Right ventricle myocardium superior (tissue), 1 donor: ENCODE measurements at places on chromosomes 7 and 10. TPM values are rescaled to one million over a fixed set of nuclear protein-coding genes. Genes with fewer than 3 reads are reported as not detected.

Gene A1CF
- 0.16 TPM for total RNA-seq

Gene CHST3
- 15.4 TPM for total RNA-seq

DNA sequence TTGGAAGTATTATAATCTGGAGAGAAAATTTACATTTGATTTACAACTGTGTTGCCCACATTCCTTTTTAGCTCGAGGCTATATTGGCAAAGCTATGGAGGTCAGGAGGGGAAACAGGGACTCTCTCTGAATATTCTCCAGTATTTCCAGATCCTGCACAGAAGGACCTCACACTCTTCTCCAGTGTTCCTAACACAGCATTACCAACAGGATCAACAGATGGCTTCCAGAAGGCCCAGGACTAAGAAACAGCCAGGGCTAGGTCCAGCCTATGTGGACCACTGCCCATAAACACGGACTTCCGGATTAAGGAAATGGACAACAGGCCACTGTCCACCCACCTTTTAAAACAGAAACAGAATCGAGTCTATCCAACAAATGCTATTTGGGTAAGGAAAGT lies 65.3 kb downstream of the CHCHD3 start:
- DNase-seq, result no peak

DNA sequence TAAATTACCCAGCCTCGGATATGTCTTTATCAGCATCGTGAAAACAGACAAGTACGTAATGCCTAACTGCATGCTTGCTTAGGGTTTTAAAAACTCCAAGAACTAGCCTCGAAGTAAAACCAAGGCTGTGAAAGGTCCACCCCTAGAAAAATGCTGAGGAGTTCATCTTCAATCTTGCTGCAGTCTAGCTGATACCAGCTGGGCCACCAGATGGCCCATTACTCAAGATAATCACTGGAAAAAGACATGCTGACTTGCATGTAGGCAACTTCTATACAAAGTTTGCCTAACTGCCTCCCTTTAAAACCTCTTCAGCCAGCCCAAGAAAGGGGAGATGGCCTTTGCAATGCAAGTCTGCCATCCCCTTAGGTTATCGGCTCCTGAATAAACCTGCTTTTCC lies 614.1 kb downstream of the GALNT17 start:
- no peak for DNase-seq

DNA sequence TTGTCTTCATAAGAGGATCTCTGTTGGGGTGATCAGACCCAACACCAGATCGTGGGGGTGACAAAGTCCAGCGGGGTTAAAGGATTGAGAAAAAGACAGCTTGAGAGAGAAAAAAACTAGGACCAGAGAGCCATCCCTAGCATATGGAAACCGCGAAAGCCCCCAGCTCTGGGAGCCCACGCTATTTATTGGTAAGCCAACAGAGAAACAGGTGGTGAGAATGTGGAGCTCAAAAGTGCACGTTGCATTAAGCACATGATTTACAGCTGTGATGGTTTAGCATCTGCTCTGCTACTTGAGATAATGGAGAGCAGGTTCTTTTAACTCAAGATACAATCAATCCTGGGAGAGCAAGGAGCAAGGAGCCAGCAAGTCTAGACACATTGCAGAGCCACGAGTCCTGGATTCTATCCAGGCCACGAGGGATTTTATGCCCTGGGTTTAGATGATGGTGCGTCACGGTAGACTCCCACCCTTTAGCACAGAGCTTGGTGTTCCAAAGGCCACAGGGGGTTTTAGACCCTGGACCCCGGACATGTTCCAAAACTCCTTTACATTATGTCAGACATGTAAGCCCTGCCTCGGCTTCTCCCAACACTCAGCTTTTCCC lies 755.2 kb upstream of the SORCS1 start:
- DNase-seq, result no peak

Gene FBXL13
- total RNA-seq, result 0.51 TPM

DNA sequence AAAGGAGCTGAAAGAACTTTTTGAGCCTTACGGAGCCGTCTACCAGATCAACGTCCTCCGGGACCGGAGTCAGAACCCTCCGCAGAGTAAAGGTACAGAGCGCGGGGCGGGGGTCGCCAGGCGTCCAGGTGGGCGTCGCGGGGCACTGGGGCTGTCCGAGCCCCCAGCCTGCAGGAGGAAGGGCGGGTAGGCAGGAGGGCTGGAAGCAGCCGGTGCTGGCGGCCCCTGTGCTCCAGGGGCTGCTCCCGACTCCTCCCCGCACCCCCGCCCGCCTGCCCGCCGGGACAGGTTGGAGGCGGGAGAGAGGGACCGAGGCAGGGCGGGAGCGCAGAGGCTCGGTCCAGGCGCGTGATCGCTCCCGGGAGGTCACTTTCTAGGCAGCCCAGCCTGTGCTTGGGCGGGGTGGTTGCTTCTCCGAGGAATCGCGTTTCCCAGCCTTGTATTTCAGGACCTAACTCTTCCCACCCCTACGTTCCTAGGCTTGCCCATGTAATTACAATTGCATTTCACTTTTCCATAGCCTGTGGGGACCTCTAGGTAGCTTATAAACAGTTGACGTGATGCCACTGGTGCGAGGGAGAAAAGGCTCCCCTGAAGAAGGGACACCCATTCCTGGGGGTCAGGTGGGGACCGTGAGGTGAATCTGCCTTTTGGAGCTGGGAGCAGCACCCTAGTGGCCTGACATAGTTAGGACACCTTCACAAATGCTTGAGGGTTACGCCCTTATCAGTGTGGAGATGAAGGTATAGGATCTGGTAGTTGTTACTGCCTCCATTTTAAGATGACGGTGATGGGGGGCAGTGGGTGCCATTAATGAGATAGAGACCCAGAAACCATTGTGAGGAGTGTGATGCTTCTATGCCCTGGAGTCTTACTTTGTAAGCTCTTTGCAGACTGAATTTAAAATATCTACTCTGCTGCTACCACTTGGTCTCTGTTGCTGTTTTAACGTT lies 148.2 kb downstream of the CELF2 start:
- DNase-seq, result peak; percentile 82

DNA sequence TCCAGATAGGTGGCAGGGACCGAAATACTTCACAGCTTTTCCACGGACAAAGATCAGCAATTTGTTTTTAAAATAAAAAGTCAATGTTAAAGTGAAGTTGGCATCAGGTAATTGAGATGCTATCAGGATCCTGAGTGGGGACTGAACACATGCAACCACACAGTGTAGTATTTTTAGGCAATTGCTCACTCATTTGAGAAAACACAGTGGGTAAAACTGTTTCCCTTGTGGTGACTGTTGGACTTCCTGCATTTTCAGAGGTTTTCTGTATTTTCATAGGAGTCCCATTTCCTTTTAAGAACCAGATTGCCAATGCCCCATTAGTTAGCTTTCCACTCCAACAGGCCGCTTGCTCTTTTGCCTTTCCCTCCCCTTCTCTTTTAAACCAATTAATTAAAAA lies 159.5 kb upstream of the ZNF32 start:
- DNase-seq, result no peak

GRCh38 chr7:15567652-15568051 lies 5.8 kb upstream of the AGMO start:
- DNase-seq, result no peak

Gene PON1
- total RNA-seq, result not detected

- DNase-seq, result no peak
Measured at GRCh38 chr10:44101082-44101481, 283.8 kb downstream of the CXCL12 start.

- no peak for DNase-seq
Measured at GRCh38 chr10:80580638-80581468, 43.2 kb downstream of the SH2D4B start.

Gene GDF2
- total RNA-seq, result not detected

GRCh38 chr7:74412056-74412455 lies 41.6 kb upstream of the GTF2IRD1 start:
- no peak for DNase-seq

GRCh38 chr7:117169907-117170306 lies 153.0 kb downstream of the WNT2 start:
- no peak for DNase-seq

GRCh38 chr7:113120647-113121046 lies 2.3 kb upstream of the SMIM30 start:
- no peak for DNase-seq

GRCh38 chr10:113100281-113100680 lies 150.2 kb downstream of the TCF7L2 start:
- no peak for DNase-seq
